CD4-positive, alpha-beta memory T cell (primary cell): ENCODE measurements at places on chromosomes 5 and 9.

DNA sequence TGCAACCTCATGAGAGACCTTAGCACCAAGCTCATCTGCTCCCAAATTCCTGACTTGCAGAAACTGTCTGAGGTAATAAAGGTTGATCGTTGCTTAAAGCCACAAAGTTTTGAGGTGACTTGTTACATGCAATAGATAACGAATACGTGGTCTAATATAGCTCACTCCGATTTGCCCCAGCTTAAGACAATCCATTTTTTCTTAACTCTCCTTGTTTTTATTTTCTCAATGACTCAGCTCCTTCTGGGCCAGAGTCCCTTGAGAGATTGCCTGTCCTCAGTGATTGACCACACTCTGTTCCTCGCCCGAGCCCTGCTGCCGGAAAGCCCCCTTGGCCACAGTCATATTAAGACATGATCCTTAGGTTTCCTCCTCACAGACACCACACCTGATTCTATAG lies 63.7 kb upstream of the FANCC start:
- no peak overlapping the region for H3K27ac ChIP-seq
- no peak for DNase-seq
- no peaks in the 10 kb centered on the region for H3K4me1 ChIP-seq
- no peaks in the 10 kb centered on the region for H3K27me3 ChIP-seq

GRCh38 chr5:178902849-178903248 lies 7.1 kb downstream of the ZFP2 start:
- no peaks in the 10 kb centered on the region for H3K36me3 ChIP-seq
- no peak overlapping the region for H3K27ac ChIP-seq
- no peaks in the 10 kb centered on the region for H3K4me1 ChIP-seq
- H3K4me3 ChIP-seq: no peak overlapping the region
- no peak for DNase-seq
- H3K27me3 ChIP-seq: no peaks in the 10 kb centered on the region

DNA sequence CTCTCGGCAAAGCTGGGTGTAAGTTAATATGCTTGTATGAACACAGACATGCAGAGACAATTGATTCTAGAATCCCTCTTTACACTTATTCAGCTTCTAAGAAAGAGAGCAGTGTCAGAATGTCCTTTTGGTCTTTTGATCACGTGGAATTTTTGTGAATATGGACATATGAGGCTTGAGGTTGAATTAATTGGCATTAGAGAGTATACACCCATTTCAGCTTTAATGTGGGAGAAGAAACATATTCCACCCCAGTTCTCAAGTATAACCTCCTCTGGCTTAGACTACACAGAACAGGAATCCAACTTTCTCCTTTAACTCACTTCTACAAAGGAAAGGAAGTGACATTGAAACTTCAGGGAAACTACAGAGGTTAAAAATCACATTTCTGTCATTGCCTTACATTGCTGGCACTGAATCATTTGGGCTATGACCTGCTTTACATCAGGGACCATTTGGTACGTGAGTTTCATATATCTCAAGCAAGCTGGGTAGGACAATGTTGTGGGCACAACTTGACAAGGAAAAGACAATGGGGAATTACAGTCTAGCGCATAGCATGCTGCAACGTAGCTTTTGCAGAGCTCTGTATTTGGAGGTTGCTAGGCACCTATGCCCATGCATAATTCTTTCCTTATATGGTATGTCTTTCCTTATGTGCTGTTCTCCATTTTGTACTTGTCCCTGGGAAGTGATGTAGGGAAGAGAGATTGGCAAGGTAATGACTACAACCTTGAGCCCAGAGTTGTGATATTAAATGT lies 19.5 kb downstream of the DAB2 start:
- no peak overlapping the region for H3K4me3 ChIP-seq
- no peaks in the 10 kb centered on the region for H3K36me3 ChIP-seq
- DNase-seq: no peak
- H3K27ac ChIP-seq: no peak overlapping the region
- H3K4me1 ChIP-seq: no peaks in the 10 kb centered on the region

DNA sequence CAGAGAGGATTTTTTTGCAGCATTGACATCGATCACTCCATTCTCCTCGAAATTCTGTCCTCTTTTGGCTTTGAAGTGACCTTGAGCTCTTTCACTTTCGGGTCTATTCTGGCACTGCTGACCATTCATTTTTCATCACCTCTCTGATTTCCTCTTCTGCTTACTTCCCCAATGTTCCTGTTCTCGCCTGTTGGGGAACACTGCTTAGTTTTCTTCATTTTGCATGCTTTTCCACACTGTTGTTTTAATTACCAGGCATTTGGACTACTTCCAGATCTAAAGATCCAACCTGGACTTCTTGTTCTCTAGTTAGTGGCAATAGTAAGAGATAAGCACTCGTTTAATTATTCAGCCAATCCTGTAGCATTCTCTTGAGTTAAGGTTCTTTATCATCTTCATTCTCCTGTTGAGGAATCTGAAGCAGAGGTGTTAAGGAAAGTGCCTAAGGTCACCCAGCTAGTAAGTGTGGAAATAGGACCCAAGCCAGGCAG lies 53.4 kb downstream of the MAN2A1 start:
- H3K36me3 ChIP-seq: peaks cover 6% of the 10 kb centered on the region
- DNase-seq: no peak
- H3K4me1 ChIP-seq: peaks cover 25% of the 10 kb centered on the region
- no peak overlapping the region for H3K4me3 ChIP-seq

- no peak overlapping the region for H3K4me3 ChIP-seq
- H3K4me1 ChIP-seq: peaks cover 10% of the 10 kb centered on the region
- no peaks in the 10 kb centered on the region for H3K27me3 ChIP-seq
- no peak overlapping the region for H3K27ac ChIP-seq
- no peaks in the 10 kb centered on the region for H3K36me3 ChIP-seq
Measured at GRCh38 chr5:173686950-173687349, 70.5 kb upstream of the BOD1 start.

GRCh38 chr5:150394912-150395687 lies 17.6 kb downstream of the CD74 start:
- H3K27me3 ChIP-seq: no peaks in the 10 kb centered on the region
- H3K4me1 ChIP-seq: no peaks in the 10 kb centered on the region
- DNase-seq: no peak
- H3K27ac ChIP-seq: no peak overlapping the region
- H3K36me3 ChIP-seq: peaks cover 76% of the 10 kb centered on the region

DNA sequence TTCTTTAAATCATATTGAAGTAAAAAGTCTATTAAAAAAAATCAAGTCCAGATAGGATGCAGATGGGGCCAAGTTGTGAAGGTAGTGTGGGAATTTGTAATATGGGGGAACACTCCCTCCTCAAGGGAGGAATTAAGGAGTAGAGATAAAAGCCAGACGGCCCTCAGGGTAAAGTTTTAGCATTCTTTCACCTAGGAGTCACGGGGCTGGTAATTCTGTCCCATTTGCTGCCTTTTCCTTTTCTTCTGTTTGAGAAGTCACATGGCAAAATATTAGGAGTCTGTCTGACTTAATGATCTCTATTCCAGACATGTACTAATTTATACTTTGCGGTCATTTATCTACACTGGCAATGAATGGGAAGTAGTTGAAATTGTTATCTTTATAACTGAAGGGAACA lies 61.9 kb downstream of the SNX24 start:
- no peak overlapping the region for H3K4me3 ChIP-seq
- no peaks in the 10 kb centered on the region for H3K36me3 ChIP-seq
- no peak overlapping the region for H3K27ac ChIP-seq

DNA sequence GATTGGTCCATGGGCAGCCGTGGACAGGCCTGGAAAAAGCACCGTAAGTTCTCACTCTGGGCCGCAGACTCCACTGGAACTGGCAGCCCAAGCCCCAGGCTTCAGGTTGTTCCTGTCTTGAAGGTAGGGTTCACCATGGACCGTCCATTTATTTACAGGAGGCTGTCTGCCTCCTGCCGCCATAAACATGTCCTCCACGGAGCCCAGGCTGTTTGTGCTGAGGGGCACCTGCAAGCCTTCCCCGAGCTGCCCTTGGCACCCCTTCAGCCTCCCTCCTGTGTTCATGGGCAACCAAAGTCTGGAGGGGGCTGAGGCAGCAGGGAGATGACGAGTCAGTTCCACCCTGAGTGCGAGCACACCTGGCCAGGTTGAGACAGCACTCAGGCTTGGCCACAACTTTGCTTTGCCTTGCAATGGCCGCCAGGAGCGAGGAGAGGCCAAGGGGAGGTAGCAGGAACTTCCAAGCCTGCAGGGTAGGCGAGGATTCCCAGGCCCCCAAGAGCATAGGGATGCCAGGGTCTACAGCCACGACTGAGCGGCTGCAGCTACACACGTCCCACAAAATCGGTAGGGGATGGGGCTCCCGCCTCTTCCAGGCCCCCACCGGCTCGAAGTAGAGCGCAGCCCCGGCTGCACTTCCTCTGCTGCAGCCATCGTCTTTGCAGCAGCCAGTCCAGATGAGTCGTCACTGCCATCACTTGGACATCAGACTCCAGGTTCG lies 1625.6 kb upstream of the ACO1 start:
- H3K27ac ChIP-seq: no peak overlapping the region
- H3K36me3 ChIP-seq: no peaks in the 10 kb centered on the region
- H3K27me3 ChIP-seq: no peaks in the 10 kb centered on the region
- DNase-seq: no peak

DNA sequence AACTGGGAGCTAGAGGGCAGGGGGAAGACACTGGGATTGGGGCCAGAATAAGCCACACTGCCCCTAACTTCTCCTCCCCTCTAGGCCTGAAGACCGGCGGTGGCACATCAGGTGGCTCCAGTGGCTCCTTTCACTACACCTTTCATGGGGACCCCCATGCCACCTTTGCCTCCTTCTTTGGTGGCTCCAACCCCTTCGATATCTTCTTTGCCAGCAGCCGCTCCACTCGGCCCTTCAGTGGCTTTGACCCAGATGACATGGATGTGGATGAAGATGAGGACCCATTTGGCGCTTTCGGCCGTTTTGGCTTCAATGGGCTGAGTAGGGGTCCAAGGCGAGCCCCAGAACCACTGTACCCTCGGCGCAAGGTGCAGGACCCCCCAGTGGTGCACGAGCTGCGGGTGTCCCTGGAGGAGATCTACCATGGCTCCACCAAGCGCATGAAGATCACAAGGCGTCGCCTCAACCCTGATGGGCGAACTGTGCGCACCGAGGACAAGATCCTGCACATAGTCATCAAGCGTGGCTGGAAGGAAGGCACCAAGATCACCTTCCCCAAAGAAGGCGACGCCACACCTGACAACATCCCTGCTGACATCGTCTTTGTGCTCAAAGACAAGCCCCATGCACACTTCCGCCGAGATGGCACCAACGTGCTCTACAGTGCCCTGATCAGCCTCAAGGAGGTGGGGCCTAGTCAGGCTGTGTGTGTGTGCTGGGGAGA lies 6.8 kb downstream of the DNAJB5 start:
- no peak overlapping the region for H3K4me3 ChIP-seq
- H3K27me3 ChIP-seq: no peaks in the 10 kb centered on the region
- no peaks in the 10 kb centered on the region for H3K4me1 ChIP-seq
- H3K27ac ChIP-seq: no peak overlapping the region
- no peak for DNase-seq

DNA sequence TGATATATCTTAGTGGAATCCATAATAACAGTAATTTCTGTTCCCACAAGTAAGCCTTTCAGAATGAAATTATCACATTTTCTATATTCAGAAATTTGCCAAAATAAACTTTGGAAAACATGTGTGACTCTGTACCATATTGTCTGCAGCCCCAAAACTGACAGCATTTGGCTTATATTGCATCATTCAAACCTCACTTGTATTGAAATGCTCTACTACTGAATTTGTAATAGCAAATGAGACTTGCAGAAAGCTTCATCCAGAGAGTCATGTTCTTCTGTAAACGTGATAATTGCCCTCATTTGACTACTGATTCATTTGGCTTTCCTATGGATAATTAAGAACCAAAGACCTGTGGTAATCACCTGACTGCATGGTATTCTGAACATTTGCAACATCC lies 1249.5 kb upstream of the CDH18 start:
- no peak overlapping the region for H3K4me3 ChIP-seq
- H3K4me1 ChIP-seq: no peaks in the 10 kb centered on the region
- no peaks in the 10 kb centered on the region for H3K36me3 ChIP-seq
- no peaks in the 10 kb centered on the region for H3K27me3 ChIP-seq
- no peak overlapping the region for H3K27ac ChIP-seq

DNA sequence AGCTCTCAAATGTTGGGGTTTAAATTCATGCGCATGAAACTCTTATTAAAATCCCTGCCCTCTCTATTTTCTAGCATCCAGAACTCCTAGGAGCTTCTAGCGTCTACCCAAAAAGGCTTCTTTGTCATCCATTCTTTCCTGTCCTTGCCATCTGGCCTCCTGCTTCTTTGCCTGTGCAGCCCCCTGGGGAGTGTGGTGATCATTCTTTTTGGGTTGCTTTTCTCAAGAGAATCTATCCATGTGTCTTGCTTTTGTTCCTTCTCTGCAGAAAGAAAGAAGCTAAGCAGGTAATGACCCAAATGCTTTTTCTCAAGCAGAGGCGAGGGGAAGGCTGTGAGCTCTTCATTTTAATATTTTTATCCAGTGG lies 26.6 kb downstream of the SKP2 start:
- H3K4me3 ChIP-seq: no peak overlapping the region
- no peak overlapping the region for H3K27ac ChIP-seq
- no peaks in the 10 kb centered on the region for H3K4me1 ChIP-seq
- H3K36me3 ChIP-seq: peaks cover 16% of the 10 kb centered on the region
- no peaks in the 10 kb centered on the region for H3K27me3 ChIP-seq
- no peak for DNase-seq

DNA sequence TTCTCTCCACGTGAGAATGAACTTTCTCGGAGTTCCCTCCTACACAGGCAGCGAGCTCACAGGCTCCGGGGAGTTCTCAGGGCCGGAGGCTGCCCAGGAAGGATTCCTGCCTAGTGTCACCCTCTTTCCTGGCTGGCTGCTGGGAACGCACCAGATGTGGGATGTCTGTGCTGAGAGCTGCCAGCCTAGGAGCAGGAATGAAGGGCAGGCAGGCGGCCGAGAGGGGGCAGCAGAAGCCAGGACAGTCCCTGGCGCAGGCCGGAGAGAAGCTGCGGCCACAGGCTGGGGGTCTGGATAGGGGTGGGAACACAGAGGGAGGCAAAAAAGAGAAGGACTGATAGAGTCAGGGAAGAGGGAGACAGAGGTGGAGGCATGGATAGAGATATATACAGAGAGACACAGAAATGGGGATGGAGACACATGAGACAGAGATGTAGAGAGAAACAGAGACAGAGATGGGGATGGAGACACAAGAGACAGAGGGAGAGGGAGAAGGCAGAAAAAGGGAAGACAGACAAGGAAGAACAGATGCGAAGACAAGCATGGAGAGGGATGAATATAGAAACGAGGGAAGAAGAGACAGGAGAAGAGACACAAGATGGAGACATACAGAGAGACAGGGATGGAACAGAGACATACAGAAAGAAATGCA lies 25.3 kb upstream of the ENHO start:
- DNase-seq: no peak
- no peak overlapping the region for H3K4me3 ChIP-seq
- no peaks in the 10 kb centered on the region for H3K36me3 ChIP-seq

DNA sequence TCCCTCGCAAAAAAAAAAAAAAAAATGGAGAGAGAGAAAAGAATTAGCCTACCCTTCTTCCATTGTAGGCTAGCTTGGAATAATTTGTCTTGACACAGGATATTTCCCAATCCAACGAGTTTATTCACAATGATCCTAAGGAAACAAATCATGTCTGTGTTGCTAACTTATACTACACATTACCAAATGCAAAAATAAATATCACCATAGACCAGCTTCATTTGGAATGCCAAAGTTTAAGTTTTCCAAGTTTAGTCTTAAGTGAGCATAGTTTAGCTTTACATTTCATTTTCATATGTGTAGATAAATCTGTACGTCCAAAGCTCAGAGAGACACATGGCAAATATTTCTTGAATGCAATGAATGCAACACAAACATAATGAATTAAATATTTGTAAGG lies 1106.2 kb upstream of the DMAC1 start:
- no peak overlapping the region for H3K4me3 ChIP-seq
- H3K36me3 ChIP-seq: no peaks in the 10 kb centered on the region
- no peaks in the 10 kb centered on the region for H3K27me3 ChIP-seq

- DNase-seq: no peak
- H3K4me1 ChIP-seq: no peaks in the 10 kb centered on the region
- no peaks in the 10 kb centered on the region for H3K27me3 ChIP-seq
Measured at GRCh38 chr5:169696621-169697510, 59.8 kb downstream of the DOCK2 start.
